T47D (cell line): ENCODE measurements at places on chromosomes 3 and 15.

- DNase-seq, result no peak
Observed at GRCh38 chr3:156300929-156301840, 180.8 kb downstream of the KCNAB1 start.

DNA sequence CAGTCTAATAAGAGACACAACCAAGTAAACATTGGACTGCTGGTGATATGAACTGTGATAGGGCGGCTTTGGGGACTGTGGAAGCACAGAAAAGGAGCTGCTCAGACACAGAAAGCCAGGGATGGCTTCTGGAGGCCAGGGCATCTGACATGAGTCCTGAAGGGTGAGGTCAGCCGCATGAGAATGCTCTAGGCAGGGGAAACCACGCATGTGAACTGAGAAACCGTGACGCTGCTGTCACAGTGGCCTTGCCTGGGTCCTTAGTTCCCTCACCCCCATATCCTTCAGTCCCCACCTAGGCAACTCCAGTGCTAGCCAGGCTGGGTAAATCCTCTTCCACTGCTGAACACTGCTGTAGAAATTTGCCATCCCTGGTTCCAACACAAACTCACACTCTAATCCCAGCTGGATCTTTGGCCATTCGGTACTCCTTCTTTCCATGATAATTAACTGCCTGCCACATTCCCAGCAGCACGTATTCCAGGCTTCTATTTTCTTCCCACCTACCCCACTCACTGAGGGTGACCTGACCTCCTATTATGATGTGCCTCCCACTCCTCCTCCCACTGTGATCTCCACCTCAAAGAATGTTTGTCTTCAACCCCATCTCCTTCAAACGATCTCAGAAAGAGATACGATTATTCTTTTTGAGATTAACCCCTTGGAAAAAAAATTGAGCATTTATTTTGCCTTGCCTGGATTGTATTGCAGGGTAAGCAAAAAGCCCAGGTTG, 31.4 kb downstream of the CRYGS start:
- no peak for DNase-seq

DNA sequence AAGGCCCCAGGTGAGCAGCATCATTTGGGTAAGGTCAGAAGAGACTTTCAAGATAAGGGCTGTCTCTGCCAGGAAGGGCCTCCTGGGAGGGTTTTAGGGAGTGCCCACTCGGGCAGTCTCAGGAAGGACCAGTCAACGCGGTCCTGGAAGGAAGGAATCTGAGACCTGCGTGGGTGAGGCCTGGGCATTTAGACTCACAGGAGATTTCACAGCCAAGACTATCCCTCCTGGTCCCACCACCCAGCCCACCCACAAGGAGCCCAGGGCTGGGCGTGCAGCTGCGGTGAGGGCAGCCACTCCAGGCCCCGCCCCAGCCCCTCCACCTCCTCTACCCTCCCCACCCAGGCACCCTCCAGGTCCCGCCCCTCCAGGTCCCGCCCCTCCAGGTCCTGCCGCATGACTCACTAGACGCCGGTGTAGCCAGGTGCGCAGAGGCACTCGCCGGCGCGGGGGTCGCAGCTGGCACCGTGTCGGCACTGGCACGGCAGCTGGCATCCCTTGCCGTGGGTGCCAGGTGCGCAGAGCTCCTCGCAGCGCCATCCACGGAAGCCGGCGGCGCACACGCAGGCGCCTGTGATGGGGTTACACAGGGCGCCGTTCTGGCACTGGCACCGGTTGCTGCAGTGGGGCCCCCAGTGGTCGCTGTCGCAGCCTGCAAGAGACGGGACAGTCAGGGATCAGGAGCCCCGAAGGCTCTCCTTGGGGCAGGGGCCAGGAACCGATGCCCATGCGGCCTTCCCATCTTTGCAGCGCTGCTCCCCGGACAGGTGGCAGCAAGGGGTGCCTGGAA, 112.7 kb downstream of the RAB11A start:
- DNase-seq, result no peak

DNA sequence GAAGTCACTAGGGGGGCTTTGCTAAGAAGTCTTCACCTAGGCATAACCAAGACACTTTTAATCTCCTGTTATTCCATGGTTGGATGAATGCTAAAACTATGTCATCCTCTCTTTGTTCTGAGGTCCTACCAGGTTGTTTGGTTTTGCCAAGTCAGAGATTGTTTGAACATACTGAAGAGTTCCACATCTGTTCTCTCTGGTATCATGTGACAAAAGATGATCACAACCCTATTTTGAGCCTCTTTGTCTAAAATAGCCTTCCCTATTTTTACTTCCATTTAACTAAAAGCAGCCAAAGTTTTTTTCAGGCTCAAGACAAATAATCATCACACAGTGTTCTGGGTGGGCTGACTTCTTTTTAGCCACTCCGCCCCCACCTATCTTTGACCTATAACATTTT, 218.4 kb upstream of the LMCD1 start:
- DNase-seq, result no peak

- DNase-seq, result no peak
Observed at GRCh38 chr3:100535610-100535943, 43.2 kb downstream of the TMEM45A start.

GRCh38 chr3:112061152-112061551, 25.0 kb upstream of the C3orf52 start:
- DNase-seq, result no peak

DNA sequence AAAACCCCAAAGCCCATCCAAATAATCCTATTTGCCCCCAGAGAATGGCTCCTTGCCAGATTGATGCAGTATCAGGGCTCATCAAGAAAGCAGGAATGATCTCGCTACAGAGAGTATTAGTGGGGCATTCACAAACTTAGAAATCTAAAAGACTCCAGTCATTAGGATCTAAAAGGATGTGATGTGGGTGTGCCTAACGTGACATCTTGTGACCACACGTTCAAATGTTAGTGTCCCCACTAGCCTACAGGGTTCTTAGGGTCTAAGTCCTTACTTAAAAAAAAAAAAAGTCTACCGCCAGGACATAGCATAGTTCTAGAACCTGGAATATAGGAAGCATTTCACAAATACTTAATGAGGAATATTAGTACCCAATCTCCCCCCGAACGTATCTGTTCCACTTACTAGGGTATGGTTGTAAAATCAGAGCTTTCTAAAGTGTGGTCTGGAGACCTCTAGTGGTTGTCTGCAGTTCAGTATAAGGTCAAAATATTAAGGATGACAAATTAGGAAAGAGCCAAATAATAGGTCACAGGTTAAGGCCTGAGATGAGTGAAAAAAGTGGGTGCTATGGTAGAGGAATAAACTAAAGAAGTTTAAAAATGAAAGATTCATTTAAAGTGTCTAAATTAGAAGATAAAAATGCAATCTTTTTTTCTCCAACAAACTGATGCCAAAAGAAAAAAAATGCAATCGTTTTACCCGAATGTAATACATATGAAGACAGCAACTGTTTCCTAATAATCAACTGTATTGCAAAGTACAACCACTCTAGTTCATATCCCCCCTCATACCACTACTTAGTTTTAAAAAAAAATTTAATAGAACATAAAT, 4.2 kb upstream of the CHRM5 start:
- DNase-seq, result peak; percentile 43

- no peak for DNase-seq
Observed at GRCh38 chr3:109195815-109196214, 59.3 kb downstream of the C3orf85 start.
